Right renal cortex interstitium (tissue), 3 donors: ENCODE measurements at places on chromosomes 2 and 18. TPM values are rescaled to one million over a fixed set of nuclear protein-coding genes. Genes with fewer than 3 reads are reported as not detected.
A peak's percentile ranks its signal among the peaks of the same experiment; 100 is the strongest.

DNA sequence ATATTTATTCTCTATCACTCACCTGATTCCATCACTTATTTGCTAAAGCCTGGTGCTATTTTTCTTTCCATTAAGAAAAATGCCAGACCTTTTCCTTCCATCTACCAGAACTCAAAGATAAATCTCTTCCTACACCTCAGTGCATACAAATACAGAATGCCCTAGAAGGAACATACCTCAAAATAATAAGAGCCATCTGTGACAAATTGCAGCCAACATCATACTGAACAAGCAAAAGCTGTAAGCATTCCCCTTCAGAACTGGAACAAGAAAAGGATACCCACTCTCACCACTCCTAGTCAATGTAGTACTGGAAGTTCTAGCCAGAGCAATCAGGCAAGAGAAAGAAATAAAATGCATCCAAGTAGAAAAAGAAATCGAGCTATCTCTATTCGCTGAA is 315.9 kb upstream of the UBE2E3 start:
- DNase-seq: no peak

- DNase-seq: no peak
Measured at GRCh38 chr2:71925268-71926088, 222.2 kb downstream of the CYP26B1 start.

The SPR gene
- polyA plus RNA-seq: 14.5 TPM

DNA sequence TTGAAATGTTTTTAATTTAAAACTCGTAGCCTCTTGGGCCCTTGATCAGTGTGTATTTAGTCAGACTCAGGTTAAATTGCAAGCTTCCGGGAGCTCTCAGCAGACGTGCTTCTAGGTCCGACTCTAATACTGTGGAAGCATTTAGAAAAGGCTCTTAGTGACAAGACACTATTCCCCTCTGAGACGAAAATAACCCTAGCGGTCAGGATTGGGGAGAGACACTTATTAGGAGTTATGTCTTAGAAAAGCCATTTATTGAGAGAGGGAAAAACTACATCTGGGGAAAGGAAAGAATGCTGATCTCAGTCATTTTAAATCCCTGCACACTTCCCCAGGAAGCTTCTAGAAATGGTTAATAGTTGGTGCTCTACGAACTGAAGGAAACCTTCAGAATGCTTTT is 110.5 kb upstream of the NCK2 start:
- DNase-seq: no peak

The CTIF gene
- polyA plus RNA-seq: 13.9 TPM

DNA sequence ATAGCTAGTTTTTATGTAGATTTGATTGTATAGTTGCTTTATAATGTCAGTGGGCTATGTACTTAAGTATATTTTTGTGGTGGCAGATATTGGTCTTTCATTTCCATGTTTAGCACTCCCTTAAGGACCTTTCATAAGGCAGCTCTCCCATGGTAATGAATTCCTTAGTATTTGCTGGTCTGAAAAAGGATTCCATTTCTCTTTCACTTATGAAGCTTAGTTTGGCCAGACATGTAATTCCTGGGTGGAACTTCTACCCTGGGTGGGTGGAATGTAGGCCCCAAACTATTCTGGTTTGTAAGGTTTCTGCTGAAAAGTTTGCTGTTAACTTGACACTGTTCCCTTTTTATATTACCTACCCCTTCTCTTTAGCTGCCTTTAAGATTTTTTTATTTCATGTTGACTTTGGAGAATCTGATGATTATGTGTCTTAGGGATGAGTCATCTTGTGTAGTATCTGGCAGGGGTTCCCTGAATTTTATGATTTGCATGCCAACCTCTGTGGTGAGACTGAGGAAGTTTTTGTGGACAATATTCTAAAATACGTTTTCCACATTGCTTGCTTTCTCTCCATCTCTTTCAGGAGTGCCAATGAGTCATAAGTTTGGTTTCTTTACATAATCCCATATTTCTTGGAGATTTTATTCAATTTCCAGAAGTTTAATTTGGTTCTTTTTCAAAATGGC is 65.4 kb upstream of the VRK2 start:
- DNase-seq: no peak

GRCh38 chr2:43444989-43445645 is 150.7 kb downstream of the THADA start:
- DNase-seq: no peak

- peak; percentile 47 for DNase-seq
Measured at GRCh38 chr2:33521791-33522281, 45.4 kb downstream of the RASGRP3 start.

DNA sequence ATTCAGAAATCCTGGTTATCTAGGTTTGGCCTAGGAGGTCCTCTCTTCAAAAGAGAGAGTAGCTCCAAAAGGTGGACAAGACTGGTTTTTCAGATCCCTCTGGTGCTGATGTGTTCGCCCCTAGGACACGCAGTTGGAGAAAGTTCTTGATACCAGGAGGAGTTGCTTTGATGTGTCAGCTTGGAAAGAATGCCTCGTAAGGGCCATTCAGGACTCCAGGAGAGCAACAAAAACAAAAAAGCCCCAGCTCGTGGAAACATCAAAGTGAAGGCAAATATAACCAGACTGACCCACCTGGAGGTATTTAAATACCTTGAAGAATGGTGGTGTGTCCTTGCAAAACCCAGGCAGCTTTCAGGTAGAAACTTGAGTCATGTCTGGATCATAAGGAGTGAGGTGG is 12.5 kb upstream of the LBH start:
- no peak for DNase-seq

GRCh38 chr18:27855486-27855885 is 321.4 kb downstream of the CDH2 start:
- DNase-seq: no peak

- no peak for DNase-seq
Measured at GRCh38 chr2:45595721-45596435, 15.2 kb downstream of the SRBD1 start.

GRCh38 chr2:238938401-238939055 is 90.6 kb downstream of the TWIST2 start:
- DNase-seq: no peak

- DNase-seq: no peak
Measured at GRCh38 chr2:219820767-219821166, 193.3 kb downstream of the SLC4A3 start.

DNA sequence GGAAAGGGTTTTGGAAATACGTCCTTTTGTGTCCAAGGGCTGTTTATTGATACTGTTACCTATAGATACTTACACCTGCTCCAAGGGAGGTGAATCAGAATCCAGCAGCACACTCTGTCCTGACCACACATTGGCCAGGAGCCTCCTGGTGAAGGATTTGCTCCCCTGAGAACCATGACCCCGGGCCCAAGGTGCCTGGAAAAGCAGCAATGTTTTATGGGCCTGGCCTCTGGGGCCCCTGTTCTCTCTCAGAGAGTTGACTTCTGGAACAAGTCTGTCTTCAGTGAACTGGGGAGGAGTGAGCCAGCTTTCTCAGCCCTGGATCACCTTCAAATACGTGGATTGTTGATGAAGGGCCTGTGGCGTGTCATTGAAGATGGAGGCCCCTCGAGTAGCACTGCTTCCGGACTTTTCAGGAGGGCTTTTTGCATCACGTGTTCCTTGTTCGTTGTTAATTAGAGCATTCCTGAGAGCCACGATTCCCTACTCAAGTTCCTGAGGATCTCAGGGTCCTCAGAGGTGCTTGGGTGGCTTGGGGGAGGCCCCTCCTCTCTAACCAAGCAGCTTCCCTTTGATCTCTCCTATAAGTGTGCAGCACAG is 78.5 kb upstream of the RPL31 start:
- no peak for DNase-seq

DNA sequence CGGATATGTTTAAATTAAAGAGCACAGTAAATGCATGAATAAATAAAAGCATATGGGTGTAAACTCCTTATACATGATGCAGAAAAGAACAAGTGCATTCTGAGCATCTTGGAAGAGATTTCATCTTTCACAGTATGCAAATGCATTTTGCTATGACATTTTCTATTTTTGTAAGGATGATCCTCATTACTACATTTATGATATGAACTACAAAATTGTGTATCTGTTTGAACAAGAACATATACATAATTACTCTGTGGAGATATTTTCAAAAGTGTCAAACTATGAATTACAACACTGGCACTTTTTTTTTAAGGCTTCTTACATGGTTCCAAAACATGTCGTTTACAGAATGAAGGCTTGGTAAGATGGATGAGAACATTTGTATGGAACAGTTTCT is 184.1 kb upstream of the TMEM200C start:
- DNase-seq: no peak

GRCh38 chr2:65420712-65421431 is 11.5 kb downstream of the SPRED2 start:
- DNase-seq: no peak

DNA sequence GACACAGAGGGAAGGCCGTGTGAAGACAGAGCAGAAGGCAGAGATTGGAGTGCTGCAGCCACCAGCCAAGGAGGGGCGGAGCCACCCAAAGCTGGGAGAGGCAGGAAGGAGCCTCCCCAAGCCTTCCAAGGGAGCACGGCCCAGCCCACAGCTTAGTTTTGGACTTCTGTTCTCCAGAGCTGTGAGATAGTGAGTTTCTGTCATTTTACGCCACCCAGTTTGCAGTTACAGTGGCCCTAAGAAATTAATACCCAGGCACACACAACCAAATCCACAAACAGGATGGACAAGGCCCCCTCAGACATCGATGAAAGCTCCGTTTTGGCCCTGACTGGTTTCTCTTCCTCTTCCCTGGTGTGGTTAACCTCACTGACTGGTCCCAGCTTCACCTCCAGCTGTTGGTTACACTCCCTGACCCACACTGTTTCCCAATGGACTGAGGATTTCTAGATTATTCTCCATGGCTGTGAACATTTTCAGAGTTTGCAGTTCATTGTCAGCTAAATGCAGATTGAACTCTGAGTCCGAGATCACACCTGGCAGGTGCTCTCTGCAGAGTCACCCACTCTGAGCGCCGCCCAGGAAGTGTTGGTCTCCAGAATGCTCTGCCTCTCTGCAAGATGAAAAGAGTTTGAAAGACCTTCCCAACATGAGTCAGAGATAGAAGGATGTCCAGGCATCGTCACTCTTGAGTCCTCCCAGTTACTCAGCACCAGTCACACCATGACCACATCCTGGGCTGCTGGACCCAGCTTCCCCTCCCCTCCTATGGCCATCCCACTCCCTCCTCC is 100.2 kb downstream of the TWIST2 start:
- no peak for DNase-seq

GRCh38 chr2:192307530-192307929 is 112.8 kb upstream of the TMEFF2 start:
- no peak for DNase-seq

The GKN2 gene
- not detected for polyA plus RNA-seq

DNA sequence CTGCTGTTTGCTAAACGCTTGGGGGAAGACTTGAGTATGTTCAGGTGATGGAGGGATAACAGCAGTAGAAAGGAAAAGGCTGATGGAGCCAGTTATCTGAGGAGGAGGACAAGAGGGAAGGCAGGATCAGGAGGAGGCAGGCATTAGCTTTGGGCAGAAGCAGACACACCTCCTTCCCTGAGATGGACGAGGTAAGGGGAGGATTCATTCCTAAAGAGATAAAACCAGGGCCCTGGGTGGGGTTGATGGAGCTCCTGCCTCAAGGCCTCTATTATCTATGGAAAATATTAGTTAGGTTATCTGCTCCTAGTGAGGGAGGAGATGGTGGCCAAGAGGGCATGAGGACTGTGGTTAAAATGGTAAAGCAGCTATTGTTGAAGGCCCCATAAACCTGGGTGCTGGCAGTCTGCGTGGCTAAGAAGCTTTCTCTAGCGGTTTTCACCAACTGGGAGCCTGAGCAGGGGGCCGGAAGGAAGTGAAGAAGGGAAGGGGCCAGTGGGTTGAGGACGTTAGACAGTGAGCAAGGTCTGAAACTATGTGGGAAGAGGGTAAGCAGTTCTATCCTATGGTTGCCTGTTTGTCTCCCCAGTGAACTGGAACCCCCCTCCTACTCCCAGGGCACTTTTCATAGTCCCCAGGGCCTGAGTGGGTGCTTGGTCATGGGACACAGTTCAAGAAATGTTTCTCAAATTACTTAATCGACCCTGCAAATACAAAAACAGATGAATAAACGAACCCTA is 56.6 kb upstream of the HK2 start:
- no peak for DNase-seq

The KLHL14 gene
- polyA plus RNA-seq: 27.0 TPM

The RNF152 gene
- 7.2 TPM for polyA plus RNA-seq

GRCh38 chr2:98944775-98945174 is 8.8 kb upstream of the CRACDL start:
- DNase-seq: no peak

GRCh38 chr2:109448946-109449788 is 164.6 kb downstream of the SEPTIN10 start:
- DNase-seq: no peak

DNA sequence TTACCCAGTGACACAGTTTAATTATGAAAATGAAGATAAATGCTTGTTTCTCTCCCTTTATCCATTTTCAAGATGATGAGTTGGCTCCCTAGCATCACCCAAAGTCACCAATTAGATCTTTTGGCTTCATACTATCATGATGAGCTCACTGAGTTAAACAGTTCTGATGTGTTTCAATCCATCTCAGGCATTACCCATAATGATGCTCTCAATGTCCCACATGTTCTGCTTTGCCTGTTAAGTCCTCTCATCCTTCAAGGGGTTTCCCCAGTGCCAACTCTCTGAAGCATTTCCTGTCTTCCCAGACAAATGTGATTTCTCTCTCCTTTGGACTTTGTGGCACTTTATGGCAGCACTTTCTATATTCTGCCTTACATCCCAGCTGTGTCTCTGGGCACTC is 92.6 kb downstream of the EPB41L3 start:
- DNase-seq: no peak

The HTRA2 gene
- polyA plus RNA-seq: 35.8 TPM

DNA sequence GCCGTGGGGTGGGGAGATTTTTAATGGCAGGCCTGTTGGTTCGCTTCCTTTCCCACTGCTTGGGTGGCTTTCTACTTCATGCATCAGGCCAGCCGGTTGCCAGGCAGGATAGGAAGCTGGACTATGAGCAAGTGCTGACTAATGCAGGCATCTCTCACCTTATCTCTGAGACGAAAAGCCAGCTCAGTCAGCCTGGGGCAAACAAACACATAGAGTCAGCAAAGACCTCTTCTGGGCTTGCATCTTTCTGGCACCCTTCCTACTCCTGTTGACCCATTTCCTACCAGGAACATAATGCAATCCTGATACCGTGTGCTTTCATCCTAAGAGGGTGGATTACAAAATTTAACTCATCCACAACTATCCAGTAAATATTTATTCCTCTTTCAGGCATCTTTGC is 416.6 kb upstream of the MEX3C start:
- DNase-seq: no peak

- no peak for DNase-seq
Measured at GRCh38 chr2:143558665-143559064, 429.4 kb downstream of the ARHGAP15 start.

DNA sequence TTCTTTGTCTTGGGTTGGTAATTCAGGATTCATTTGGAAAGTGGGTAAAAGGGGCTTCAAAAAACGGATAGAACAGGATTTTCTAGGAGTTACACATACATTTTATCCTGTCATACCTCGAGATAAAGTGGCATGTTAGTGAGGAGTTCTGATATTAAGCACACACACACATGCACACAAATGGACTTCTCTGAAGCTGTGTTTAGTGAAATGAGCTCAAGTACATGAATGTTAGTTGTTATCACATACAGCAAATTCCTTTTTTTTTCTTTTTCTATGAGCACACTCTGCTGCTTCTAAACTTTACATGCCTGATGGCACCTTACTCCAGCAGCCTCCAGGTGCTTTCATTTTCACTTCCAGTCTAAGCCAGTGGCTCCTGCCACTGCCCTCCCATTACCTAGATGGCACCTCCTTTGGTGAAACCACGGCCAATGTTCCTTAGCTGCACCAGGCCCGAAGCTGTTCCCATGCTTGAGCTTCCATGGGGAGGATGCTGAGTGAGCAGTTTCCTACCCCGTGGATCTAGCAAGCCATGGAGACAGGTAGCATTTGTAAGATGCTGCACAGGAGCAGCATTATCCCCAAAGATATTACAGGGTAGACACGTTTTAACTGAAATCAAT is 49.7 kb downstream of the STAT1 start:
- no peak for DNase-seq

The PNO1 gene
- polyA plus RNA-seq: 17.0 TPM
